Fibroblast of skin of scalp (primary cell): ENCODE measurements at places on chromosomes 7 and 10.

GRCh38 chr7:148747274-148747673 lies 48.6 kb downstream of the CUL1 start:
- no peak for DNase-seq

DNA sequence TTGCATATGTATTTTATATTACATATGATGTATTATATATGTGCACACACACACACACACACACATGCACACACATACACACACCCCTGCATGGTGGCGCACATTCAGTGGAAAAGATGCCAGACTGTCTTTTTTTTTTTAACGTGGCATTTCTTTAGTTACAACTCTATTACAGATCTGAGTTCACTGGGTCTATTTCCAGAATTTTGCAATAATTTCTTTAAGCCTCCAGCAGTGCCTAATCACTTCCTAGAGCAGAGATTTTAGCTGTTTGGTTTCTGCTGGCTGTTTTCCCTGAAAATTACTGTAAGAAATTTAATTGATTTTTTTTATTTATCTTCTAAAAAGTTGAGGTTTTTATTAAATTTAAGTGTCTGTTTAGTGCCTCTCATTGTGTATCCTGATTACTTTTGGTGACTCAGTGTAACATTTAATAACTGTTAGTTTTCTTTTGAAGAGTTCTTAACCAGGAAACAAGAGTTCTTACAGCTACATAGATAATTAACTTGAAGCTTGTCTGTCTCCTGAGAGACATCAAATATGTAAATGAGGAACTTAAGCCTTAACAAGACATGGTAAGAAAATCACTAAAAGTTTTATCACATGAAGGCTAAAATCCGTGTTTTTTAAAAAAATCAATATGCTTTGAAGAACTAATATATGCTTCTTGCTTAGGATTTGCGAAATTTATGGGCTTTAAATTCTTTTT lies 232.0 kb downstream of the MDFIC start:
- no peak for DNase-seq

- DNase-seq, result peak; percentile 77
Measured at GRCh38 chr10:76649723-76650127, 987.9 kb downstream of the KCNMA1 start.

GRCh38 chr10:43127442-43127841 lies 10.8 kb upstream of the CSGALNACT2 start:
- DNase-seq, result no peak

DNA sequence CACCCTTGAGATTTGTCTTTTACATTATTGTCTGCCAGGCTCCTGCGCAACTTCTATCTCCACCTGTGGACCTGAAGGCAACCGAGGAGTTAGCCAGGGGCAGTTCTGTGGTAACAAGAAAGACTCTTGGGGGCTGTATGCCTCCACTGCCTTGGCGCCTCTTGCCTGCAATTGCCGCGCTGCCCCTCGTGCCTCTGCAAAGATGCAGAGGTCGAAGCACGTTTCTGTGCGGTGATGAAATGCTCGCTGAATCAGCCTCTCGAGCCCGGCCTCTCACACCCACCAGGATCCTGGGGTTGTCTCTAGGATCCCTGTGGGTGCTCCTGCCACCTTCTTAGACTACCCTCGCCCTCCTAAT lies 486 bp upstream of the LHFPL3 start:
- no peak for DNase-seq

GRCh38 chr7:141167381-141167964 lies 93.6 kb downstream of the TMEM178B start:
- no peak for DNase-seq

DNA sequence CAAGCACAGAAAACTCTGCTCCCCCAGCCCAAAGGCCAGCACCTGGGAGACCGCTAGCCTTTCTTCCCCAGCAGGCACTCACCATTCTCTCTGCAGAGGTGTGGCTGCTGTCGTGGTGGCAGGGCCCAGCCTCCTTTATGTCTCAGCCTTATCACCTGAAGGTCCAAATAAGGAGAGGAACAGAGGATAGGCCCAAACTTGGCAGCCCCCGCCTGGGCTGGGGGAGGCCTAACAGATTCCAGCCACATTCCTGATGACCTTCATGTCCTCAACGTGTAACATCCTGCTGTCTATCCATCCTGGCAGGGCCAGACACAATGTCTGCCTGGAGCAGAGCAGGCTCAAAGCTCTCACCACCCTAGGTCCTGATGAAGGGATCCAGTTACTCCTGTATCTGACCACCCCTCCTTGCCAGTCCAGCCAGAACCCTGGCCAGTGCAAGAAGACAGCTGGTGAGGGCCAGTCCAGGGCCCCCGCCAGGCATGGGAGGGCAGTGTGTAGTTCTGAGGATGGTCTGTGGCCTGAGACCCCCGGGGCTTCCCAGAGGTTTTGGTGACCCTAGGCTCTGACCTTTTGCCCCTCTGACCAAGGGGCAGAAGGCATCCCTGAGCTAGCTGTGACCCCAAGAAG lies at the start of gene MYL7:
Gene MYL7 (minus strand): TSS at position 112 of the 630 bp plus-strand sequence. CDS start 27 bp downstream, at position 85.
- no peak for DNase-seq

- no peak for DNase-seq
Measured at GRCh38 chr10:22593636-22594198, 120.7 kb downstream of the PIP4K2A start.

GRCh38 chr7:92782236-92782635 lies 54.1 kb downstream of the CDK6 start:
- no peak for DNase-seq

DNA sequence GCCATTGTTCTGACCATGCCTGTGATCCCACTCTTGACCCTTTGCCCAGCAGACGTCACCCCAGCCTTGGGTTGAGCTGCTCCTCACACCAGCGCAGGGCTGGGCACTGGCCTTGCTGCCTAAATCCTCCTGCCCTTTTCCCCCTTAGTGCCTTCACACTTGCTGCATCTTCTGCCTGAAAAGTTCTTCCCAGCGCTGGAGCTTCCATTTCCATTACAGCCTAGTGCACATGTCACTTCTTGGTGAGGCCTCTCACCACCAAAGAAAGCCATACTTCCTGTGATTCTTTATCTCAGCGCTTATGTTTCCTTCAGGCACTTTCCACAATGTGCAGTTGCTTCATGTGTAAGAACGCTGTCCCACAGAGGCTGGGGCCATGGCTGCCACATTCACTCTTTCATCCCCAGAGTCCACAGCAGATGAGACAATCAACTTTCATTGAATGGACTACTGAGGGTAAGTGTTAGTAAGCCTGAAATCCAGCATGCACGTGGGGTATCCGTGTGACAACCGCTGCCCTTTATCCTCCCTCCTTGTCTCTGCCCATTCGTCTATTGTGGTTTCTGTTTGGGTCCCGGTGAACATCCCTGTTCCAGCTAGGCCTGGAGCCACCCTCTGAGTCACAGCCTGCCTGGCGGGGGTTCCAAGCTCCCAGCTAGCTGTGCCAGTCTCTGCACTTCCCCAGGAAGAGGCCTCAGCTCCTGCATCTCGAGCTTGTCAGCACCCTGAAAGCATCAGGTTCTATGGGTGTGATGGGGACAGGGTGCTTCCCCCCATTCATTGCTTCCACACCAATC lies 37.3 kb downstream of the ADRA2A start:
- DNase-seq, result no peak

GRCh38 chr10:104054430-104054829 lies 31.2 kb downstream of the COL17A1 start:
- peak; percentile 50 for DNase-seq

DNA sequence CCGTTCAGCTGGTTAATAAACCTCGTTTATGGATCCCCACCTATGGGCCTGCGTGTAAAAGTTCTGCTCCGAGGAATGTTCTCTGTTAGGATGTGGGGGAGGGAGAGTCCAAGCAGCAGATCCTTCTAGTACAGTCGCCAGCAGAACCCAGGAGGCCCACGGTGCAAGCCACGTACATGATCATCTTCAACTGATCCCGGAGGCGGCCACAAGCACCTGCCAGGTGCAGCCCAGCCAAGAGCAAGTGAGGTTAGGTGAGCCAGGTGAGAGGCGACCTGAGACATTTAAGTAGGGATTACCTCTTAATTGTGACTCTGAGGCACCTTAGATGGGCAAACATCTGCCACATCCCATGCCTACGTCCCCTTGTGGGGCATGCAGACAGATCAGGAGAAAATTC lies 18.0 kb upstream of the FGFR2 start:
- DNase-seq, result no peak

GRCh38 chr10:12757351-12757750 lies 244.2 kb downstream of the CCDC3 start:
- DNase-seq, result no peak

- DNase-seq, result peak; percentile 89
Measured at GRCh38 chr10:80472234-80473095, 18.4 kb downstream of the TSPAN14 start.

DNA sequence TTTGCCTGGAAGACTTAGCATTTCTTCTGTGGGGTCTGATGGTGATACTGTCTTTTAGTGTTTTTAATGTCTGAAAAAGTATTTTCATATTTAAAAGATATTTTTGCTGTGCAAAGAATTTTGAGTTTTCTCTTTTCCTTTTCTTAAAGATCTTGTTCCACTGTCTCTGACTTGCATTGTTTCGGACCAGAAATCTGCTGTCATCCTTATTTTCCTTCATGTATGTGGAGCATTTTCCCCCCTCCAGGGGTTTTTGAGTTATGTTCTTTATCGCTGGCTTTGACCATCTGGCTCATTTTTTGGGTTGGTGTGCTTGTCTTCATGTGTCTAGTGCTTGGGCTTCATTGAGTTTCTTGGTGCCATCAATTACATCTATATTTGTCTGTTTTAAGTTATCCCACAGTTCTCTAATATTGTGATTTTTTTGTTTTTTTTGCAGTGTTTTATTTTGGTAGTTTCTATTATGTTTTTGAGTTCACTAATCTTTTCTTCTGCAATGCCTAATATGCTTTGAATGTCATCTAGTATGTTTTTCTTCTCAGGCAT lies 119.9 kb downstream of the MGMT start:
- DNase-seq, result no peak

DNA sequence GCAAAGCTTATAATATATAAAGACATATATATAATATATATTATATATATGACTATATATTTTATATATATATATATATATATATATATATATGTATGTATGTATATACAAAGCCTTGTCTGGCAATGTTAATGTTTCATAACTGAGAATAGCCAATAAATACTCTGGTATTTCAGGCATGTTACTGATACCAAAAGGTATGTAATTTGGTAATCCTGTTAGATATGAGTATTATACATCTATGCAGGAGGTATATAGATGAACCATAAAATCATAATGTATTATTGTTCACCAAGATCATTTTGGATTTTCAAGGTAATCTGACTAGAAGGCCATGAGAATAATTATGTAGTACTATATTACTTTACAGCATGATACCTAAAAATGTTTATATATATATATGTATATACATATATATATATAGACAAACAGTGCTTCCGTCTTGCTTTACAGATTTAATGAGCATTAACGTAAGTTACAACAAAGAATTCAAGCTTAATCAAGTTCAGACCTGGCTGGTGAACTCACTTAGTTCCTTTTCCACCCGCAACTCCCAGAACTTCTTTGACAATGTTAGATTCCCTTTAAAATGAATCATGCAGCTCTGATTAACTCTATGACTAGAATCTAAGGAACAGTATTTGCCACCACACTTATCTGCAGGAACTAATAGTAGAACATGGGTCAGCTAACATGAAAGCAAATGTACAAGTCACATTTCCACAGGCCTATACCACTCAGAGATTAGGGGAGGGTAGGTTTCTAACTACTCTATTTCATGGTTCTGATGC lies 82.7 kb downstream of the SLC25A13 start:
- no peak for DNase-seq

GRCh38 chr7:114786455-114786854 lies 135.4 kb upstream of the MDFIC start:
- DNase-seq, result no peak

DNA sequence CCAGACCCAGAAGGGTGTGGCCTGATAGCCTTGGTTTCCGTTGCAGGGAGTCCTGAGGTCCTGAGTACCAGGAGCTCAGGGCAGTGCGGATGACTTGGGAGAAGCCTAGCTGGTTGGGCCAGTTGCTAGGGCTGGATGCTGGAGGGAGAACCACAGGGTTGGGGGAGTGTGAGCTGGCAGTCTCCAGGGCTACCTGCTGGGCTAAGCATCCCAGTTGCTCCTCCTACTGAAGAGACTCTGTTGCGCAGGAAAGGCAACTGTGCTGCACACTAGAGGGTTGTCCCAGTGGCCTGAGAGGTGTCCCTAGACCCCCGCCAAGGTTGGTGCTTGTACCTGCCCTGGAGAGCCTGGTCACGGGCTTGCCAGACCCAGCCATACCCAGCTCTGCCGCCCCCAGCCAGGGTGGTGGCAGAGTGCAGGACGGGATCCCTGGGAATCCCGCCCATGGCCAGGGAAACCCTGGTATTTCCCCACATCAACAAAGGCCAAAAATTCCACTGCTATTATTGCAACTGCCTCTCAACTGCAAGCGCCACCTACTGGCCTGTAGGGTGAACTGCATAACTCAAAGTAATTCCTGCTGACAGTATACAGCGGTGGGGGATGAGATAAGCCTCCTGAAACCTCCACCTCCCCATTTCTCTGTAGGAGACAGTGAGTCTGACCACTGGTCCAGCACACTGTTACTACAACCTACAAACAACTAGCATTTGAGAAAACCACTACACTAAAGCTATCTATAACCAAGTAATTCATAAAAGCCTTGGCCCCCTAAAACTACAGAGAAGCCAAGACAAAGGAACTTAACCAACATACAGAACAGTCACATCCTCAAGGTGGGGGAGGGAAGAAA lies 67.6 kb upstream of the DDC start:
- DNase-seq, result peak; percentile 41

GRCh38 chr7:36127075-36127740 lies 25.8 kb upstream of the EEPD1 start:
- DNase-seq, result no peak

- DNase-seq, result no peak
Measured at GRCh38 chr10:32943395-32943794, 14.6 kb downstream of the ITGB1 start.

GRCh38 chr10:130814610-130815009 lies 496.9 kb downstream of the TCERG1L start:
- DNase-seq, result no peak

DNA sequence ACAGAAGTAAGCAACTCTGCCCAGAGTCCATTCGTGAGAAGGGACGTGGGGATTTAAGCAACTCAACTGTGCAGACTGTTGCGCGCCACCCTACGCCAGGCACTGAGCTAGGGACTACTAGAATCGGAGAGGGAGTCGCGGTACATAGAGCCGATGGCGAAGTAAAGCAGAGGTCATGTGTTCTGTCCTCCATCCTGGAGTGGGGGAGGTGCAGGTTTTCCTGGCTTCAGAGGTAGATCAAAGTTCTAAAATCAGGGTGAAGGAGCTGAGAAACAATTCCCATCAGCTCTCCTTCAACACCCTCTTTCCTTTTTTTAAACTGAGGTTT lies 23.2 kb downstream of the SLC35G1 start:
- DNase-seq, result no peak

DNA sequence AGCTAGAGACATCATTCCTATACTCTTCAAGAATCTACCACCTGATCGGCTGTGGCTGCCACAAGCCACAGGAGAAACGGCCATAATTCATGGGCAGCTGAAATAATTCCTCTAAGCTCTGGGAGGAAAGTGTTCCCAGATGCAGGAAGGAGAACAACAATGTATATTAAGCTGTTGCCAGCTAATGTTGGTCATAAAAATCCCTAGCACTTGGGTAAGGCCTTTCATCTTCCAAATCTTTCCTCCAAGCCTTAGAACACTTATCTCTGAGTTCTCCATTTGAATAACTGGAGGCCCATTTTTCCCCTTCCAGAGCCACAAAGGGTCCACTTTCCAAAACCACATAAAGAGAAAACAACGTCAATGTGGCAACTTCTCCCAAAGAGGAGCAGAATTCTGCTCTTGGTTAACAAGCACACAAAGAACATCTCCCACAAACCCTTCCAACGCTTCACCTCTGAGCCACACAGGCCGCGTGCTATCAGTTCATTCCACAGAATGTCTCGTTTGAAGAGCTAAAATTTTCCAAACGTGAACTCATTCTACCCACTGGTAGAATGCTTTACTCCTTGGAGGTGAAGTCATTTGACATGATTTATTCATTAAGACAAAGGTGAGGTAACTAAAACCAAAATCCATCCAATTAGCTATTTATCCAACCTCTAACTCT lies 11.2 kb downstream of the KCNMA1 start:
- no peak for DNase-seq
